NCI-H524 (cell line): ENCODE measurements at places on chromosomes 5 and 9.
A peak's percentile ranks its signal among the peaks of the same experiment; 100 is the strongest.

GRCh38 chr9:6641561-6641960 is 4.0 kb downstream of the GLDC start:
- no peak for DNase-seq

DNA sequence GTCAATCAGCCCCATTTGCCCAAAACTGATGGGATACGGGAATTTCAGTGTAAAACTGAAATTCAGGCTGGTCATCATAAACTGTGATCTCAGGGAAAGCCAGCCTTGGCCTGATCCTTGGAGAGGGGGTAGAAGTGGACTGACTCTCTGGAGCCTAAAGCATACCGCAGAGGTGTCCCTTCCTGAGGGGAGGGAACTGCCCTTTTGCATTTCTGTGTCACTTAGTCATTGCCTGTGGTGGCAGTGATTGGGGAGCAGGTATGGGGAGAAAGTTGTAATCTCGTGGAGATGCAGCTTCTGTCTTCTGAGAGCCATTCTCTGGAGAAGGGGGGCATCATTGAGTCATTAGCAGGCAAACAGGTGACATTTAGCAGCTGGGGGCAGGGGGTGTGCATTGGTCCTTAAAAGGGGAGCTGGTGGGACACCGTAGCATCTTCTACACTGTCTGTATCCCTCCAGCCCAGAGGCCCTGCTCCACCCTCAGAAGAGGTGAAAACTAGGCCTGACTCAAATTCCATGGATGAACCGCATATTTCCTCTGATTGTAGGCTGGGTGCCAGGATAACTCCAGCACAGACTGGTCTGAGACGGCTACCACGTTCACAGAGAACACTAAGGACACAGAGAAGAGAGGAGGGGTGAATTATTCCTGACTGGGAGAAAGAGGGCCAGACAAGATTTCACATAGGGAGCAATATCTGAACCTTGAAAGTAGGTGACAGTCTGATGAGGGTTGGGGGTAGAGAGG is 143.3 kb downstream of the SEC61B start:
- DNase-seq = no peak

DNA sequence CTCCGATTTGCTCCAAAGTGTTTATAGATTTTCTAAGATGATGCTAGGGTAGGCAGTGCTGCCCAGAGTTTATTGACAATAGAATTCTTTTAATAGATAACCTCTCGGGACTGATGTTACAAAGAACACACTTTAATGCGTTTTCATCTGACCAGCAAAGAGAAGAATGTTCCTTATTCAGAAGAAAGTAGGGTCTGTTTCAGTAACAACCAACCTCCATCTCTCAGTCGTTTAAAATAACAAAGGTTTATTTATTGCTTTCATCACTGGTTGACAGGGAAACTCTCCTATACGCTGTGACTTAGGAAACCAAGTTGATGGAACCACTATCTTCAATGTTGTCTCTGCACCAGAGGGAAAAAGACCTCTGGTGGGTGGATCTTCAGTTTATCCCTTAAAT is 55.1 kb upstream of the PAPPA start:
- DNase-seq = no peak

DNA sequence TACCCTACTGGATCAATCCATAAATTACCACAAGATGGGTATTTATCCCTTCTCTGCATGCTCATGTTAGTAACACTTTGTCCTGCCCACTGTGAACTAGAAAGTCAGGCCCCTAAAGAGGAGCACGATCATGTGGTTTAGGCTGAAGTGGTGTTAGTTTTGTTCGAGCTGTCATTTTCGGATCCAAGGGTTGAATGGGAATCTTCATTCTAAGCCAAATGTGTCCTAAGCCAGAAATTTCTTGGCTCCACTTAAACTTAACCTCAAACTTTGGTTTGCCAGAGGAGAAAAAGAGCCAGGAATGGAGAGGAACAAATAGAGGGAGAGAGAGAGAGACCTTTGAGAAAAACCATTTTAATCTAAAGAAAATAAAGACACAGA is 837.7 kb upstream of the ZNF608 start:
- DNase-seq = no peak

- DNase-seq = no peak
Observed at GRCh38 chr5:30764704-30765103, 428.8 kb upstream of the CDH6 start.

DNA sequence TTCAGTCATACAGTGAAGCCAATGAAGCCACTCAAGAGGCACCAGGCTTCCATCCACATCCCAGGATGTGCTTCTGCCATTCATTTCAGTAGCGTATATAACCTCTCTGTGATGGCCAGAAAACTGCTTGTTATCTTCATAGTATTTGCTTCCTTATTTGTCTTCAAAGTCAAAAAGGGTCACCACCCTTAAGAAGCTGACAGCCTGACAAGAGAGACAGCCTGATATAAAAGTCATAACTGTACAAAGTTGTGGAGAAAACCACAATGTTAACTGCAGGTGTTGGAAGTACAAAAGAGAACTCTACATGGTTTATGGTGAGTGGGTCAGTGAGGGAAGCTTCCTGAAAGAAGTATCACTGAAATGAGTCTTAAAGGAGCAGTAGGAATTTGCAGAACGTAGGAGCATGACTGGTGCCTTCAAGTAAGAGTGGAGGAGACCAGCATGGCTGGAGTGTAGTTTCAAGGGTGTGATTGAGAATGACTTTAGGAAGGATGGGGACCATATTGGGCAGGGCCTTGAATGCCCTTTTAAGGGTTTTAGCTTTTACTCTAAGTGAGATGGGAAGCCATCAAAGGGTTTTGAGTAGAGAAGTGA is 33.7 kb downstream of the NIM1K start:
- no peak for DNase-seq

- no peak for DNase-seq
Observed at GRCh38 chr9:88702985-88703384, 168.0 kb downstream of the NXNL2 start.

- no peak for DNase-seq
Observed at GRCh38 chr5:55600497-55601203, 65.9 kb upstream of the PLPP1 start.

DNA sequence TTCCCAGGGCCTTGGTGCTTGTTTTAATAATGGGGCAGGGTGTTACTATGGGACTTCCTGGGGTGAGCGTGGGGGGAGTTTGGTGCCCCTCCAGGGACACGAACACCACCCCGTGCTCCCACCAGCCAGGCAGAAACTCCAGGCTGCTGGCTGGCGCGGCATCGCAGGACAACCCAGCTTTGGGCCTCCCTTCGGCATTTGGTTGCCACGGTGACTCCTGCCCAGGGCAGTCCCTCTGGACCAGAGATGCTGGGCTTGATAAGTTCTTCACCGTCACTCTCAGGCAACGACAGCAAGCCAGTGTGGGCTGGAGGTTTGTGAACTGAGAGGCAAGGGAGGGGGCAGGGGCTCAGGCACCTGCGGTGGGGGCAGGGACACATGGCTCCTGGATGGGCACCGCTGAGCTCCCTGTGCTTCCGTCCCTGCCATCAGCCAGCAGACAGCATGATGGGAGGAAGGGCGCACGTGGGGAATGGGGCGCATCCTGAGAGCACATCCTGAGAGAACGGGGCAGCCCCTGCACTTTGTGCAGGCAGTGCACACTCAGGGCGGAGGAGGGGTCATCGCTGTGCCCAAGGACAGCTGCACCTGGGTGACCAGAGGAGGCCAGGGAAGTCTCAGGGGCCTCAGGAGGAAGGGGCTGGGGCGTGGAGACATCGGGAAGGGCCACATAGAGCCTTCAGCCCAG is 116.4 kb downstream of the RXRA start:
- DNase-seq = no peak

DNA sequence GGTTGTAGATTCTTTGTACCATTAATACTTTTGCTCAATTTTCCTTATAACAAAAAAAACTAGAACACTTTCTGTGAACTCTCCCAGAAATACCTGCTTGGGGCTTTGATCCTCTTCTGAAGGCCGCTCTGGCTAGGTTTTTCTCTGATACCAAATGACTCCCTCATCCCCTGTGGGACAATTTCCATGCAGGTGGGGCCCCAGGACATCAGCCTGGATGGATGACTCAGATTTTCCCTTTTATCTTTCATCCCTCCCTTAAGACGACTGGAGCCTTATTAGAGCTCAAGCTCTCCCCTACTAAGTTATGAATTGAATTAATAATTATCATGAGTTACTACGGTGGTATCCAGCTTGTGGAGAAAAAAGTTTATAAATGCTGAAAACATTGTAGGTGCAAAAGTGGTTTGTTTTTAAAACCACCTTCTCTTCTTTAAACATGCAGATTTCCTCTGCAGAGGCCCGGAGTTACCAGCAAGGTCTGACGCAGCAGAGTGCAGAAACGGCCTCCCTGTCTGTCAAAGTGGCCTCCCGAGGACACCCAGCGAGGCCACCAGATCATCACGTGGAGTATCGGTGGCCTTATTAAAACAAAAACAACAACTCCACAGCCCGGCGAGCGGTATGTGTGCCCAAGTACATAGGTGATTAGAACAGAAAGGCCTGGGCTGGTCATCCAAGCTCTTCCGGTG is 50.8 kb upstream of the IRX4 start:
- DNase-seq = no peak

- no peak for DNase-seq
Observed at GRCh38 chr9:111644195-111644772, 13.2 kb downstream of the DNAJC25 start.

GRCh38 chr5:92455011-92455410 is 1071.9 kb upstream of the ARRDC3 start:
- DNase-seq = no peak

GRCh38 chr5:57642066-57642465 is 159.5 kb upstream of the ACTBL2 start:
- no peak for DNase-seq

DNA sequence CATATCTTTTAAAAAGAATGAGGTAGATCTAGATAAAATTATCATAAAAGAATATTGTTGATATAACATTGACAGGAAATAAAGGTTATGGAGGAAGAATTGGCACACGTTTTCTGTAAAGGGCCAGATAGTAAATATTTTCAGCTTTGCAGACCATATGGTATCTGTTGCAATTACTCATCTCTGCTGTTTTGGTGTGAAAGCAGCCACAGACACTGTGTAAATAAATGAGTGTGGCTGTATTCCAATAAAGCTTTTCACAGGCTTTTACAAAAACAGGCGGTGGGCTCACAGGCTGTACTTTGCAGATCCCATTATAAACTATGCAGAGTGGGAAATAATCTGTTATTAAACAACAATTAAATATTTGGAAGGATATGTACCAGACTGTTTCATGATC is 87.4 kb downstream of the SGCD start:
- peak; percentile 6 for DNase-seq
